ENCODE measurements at places on chromosomes 3 and 15.
A peak's percentile ranks its signal among the peaks of the same experiment; 100 is the strongest.

GRCh38 chr3:130772129-130772528 is 25.5 kb upstream of the PIK3R4 start:
- DNase-seq = no peak

- peak; percentile 96 for DNase-seq
These were observed 336.2 kb downstream of the ERC2 start for GRCh38 chr3:56131974-56132590.

GRCh38 chr3:8822141-8822540 is 52.7 kb upstream of the OXTR start:
- DNase-seq = peak; percentile 77

- DNase-seq = no peak
These were observed 144.6 kb upstream of the ZPLD1 start for GRCh38 chr3:102290241-102290640.

DNA sequence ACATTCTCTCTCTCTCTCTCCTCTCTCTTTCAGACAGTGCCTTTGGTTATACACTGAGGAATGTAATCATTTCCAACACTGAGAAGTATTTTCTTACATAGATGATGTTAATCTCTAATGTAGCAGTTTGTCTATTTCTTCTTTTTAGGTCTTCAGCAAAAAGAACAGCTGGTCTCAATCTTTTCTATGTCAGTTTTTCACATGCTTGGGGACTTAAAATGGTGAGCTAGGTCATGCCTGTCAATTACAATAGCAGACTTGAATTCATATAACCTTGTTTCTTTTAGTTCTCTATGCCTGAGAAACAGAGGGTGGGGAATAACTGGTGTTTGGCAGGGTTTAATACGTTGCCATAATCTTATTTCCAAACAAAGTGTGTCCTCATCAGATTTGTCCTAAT is 786.2 kb downstream of the SQOR start:
- no peak for DNase-seq

DNA sequence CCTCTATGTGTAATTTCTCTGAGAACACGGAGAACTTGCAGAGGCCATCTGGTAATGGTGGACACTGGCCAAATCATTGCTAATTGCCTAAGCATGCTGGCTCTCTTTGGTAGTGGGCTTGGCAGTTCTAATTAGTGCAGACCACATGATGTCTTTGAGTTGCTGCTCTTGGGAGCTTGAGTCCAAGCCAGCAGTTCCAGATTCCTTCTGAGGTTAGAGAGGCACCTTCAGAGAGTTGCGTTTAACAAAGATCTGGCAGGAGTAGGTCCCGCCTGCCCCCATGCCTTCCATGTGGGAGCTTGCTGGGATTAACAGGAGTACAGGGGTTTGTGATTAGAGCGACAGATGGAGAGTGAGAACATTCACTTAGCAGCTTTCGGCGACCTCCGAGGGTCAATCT is 449.0 kb upstream of the LMCD1 start:
- DNase-seq = no peak
